ENCODE measurements at places on chromosomes 12 and 14. TPM values are rescaled to one million over a fixed set of nuclear protein-coding genes. Genes with fewer than 3 reads are reported as not detected.

- DNase-seq = no peak
- H3K4me3 ChIP-seq = no peak overlapping the region
- no peaks in the 10 kb centered on the region for H3K36me3 ChIP-seq
- H3K27me3 ChIP-seq = no peaks in the 10 kb centered on the region
- H3K4me1 ChIP-seq = peaks cover 12% of the 10 kb centered on the region
Observed at GRCh38 chr12:31742891-31743290, 14.1 kb upstream of the AMN1 start.

DNA sequence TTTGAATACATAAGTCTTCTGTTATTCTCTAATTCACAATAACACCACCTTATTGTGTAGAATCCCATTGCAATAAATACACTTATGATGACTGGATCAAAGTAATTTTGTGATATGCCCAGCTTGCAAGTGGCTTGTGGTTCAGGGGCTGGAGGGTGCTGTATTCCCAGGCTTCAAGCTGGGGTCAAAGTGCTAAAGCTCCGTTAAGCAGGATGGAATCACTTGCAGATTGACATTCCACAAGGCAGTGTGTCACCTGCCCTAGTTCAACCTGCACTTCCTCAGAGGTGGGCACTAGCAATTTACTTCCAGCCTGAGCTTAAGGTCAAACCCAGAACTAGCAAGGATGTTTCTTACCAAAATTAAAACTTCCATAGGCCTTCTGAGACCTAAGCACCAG is 166.6 kb downstream of the SSPN start:
- no peaks in the 10 kb centered on the region for H3K4me1 ChIP-seq
- no peaks in the 10 kb centered on the region for H3K36me3 ChIP-seq
- DNase-seq = no peak

- peaks cover 2% of the 10 kb centered on the region for H3K4me1 ChIP-seq
- DNase-seq = no peak
- no peaks in the 10 kb centered on the region for H3K27me3 ChIP-seq
- H3K4me3 ChIP-seq = no peak overlapping the region
Observed at GRCh38 chr14:99995700-99996356, 69.4 kb upstream of the EVL start.

GRCh38 chr12:109768901-109769670 is 55.5 kb downstream of the FAM222A start:
- peak; percentile 63 for DNase-seq
- H3K36me3 ChIP-seq = no peaks in the 10 kb centered on the region
- H3K4me1 ChIP-seq = no peaks in the 10 kb centered on the region
- no peaks in the 10 kb centered on the region for H3K27me3 ChIP-seq
- no peak overlapping the region for H3K4me3 ChIP-seq

- peaks cover 3% of the 10 kb centered on the region for H3K36me3 ChIP-seq
- peak overlapping the region; percentile 55 for H3K27ac ChIP-seq
- no peaks in the 10 kb centered on the region for H3K27me3 ChIP-seq
- H3K4me1 ChIP-seq = peaks cover 45% of the 10 kb centered on the region
- no peak for DNase-seq
- peak overlapping the region; percentile 77 for H3K4me3 ChIP-seq
Observed at GRCh38 chr12:55932551-55932910, 1.6 kb downstream of the DGKA start.

OR10G3 gene
- total RNA-seq = not detected

BDKRB1 gene
- total RNA-seq = not detected

DNA sequence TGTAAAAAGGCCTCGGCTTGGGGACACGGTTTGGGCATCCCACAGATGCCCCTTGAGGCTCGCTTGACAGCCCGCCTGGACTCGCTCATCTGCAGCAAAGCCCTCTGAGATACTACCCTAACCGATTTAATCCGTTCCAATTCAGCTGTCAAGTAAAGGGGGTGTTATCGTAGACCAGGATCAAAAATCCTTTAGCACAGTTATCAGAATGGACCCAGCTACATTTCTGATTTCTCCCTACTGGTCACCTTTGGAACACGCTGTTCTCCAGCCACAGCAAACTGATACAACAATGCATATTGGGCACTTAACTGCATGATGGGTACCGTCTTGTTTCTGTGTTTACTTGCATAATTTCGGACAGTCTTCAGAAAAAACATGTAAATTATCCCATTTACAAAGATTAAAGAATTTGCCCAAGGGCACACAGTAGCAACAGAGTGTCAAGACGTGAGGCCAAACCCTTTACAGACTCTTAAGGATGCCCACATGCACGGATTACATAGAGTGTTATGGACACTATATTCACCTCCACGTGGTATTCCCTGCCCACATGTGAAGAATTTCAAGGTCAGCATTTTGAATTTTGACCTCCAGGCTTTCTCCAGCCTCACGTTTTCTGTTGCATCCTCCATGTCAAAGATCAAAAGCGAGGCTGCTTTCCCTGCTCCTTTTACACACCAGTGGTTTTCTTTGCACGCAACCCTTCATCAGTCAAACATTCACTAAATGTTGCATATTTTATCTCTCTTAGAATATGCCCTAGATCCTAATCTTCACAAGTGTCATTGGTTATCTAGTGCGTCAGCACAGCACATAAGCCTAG is 3.2 kb upstream of the DUSP6 start:
- H3K27ac ChIP-seq = peak overlapping the region; percentile 99
- H3K36me3 ChIP-seq = peaks cover 2% of the 10 kb centered on the region
- peak overlapping the region; percentile 72 for H3K4me3 ChIP-seq

GRCh38 chr12:24705741-24706358 is 243.1 kb downstream of the BCAT1 start:
- H3K27me3 ChIP-seq = no peaks in the 10 kb centered on the region
- no peak overlapping the region for H3K27ac ChIP-seq
- DNase-seq = no peak
- H3K36me3 ChIP-seq = no peaks in the 10 kb centered on the region

SPPL3 gene
- total RNA-seq = 44.1 TPM

DNA sequence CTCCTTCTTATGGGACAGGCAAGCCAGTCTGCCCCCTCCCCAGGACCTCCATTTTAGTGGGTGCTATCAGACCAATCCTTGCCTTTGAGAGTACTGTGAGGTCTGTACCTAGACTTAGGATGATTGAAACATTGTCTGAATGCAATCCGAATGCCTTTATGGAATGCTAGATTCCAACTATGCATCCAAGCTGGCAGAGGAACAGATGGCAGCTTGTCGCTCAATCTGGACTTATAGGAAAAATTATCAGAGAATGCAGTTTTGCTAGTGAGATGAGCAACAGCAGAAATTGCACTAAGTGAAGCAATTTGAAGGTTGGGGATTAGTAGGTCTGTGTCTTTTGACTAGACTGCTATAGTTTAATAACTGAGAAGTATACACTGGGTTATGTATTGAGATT is 109.1 kb downstream of the DYRK2 start:
- DNase-seq = no peak
- H3K27me3 ChIP-seq = no peaks in the 10 kb centered on the region
- no peak overlapping the region for H3K4me3 ChIP-seq

GRCh38 chr14:24197056-24197450 is 1.8 kb upstream of the TM9SF1 start:
- no peaks in the 10 kb centered on the region for H3K27me3 ChIP-seq
- H3K4me1 ChIP-seq = peaks cover 25% of the 10 kb centered on the region
- peak overlapping the region; percentile 89 for H3K4me3 ChIP-seq
- H3K27ac ChIP-seq = no peak overlapping the region
- DNase-seq = no peak
- H3K36me3 ChIP-seq = peaks cover 20% of the 10 kb centered on the region

DNA sequence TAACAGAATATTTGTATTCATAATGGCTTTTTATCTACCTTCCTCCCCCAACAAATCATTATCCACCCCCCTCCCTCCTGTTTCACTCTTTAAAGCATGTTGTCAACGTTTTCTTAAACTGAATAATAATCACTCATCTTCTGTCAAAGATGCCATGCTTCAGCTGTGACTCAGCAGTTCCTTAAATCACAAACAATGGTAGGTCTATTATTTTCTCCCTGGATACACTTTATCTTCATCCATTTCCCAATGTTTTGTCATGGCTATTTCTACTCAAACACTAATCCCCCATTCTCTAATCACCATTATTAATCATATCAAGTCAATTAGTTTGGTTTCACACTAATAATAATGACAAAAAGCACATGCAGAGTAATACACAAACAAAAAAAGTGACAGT is 6.5 kb downstream of the CLEC12B start:
- no peaks in the 10 kb centered on the region for H3K36me3 ChIP-seq
- no peak overlapping the region for H3K27ac ChIP-seq
- no peak overlapping the region for H3K4me3 ChIP-seq
- no peaks in the 10 kb centered on the region for H3K27me3 ChIP-seq
- no peaks in the 10 kb centered on the region for H3K4me1 ChIP-seq

TAS2R9 gene
- not detected for total RNA-seq

DNA sequence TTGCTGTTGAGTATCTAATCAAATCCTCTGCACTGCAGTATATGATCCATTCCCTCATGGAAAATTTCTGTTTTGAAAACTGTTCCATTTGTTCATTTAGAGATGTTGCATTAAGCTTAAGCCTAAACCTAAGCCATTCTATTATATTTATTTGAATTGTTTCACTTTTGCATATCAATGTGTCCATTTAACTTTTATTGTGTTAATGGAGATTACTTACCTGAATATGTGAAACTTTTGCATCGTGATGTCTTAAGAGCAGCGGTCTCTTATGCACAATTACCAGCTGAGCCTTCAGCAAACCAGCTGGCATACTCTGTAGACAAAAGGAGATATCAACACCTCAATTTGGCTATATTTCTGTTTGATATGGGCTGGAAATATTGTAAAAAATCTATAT is 922.5 kb upstream of the FBXO33 start:
- H3K4me1 ChIP-seq = no peaks in the 10 kb centered on the region
- H3K36me3 ChIP-seq = no peaks in the 10 kb centered on the region
- H3K4me3 ChIP-seq = no peak overlapping the region
- H3K27me3 ChIP-seq = no peaks in the 10 kb centered on the region

DNA sequence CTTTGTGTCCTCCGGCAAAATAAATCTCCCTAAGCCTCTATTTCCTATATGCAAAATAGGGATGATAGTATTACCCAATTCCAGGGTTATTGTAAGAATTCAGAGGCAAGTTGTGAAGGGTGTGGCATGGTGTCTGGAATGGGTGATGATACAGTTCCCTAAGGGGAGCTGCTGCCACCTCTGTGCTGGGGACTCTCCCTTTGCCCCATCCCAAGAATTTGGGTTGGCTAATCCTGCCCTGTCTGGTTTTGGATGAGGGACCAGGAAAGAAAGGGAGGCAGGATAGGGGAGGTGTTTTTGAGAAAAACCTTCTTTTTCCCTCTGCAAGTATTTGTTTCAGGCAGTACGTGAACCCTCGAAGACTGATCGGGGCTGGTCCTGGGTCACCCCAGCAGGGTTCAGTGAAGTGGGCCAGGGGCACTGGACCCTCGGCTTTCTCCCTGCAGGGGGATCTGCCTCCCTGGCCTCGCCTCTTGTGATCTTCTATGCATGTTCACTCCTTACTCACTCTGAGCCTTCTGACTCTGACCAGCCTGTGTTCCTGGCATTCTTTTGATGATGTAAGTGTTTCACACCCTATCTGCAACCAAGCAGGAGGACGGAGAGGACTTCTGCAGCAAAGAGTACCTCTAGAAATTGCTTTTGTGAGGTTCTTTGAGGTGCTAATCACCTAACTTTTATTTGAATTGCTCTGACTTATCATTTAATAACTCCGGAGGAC is 60.8 kb downstream of the RASSF3 start:
- no peaks in the 10 kb centered on the region for H3K27me3 ChIP-seq
- no peaks in the 10 kb centered on the region for H3K36me3 ChIP-seq
- H3K4me1 ChIP-seq = peaks cover 93% of the 10 kb centered on the region
- H3K4me3 ChIP-seq = no peak overlapping the region
- peak overlapping the region; percentile 72 for H3K27ac ChIP-seq
- no peak for DNase-seq

PLCZ1 gene
- not detected for total RNA-seq

PMCH gene
- total RNA-seq = not detected

DNA sequence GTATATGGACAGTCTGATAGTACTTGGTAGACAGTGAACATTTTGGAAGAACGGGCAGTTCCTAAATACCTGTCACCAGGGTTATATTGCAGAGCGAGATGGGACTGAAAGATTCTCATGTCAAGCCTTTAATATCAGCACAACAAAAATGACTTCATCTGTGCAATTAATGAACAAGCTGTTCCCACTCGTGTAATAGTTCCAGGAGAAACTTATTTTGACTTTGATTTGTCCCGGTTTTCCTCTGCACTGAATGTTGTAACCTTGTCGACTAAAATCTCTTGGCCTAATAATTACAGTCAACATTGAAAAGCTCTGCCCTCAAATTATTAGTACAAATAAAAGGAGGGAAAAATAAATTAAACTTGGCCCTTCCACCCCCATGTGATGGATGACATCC is 79.5 kb downstream of the WASHC3 start:
- H3K4me3 ChIP-seq = no peak overlapping the region
- H3K4me1 ChIP-seq = no peaks in the 10 kb centered on the region
- DNase-seq = no peak

- no peaks in the 10 kb centered on the region for H3K36me3 ChIP-seq
- DNase-seq = peak; percentile 95
- H3K27me3 ChIP-seq = no peaks in the 10 kb centered on the region
- peak overlapping the region; percentile 44 for H3K4me3 ChIP-seq
Observed at GRCh38 chr12:124940393-124941169, 26.1 kb upstream of the UBC start.

DNA sequence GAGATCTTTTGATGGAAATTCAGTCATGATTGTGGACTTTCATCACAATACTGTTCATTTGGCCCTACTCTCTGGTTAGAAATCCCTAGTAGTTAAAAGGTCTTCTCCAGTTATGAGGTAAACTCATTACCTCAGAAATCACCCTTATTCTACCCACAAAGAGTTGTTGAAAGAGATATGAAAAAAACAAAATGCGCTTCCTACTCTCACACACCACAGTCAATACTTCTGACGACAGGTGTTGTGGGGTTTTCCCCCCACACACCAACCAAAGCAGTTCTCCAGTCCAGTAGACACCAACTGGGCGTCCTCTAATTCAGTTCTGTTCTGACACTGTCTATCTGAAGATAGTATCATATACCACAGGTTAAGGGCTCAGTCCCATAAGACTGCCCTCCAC is 54.9 kb downstream of the TRMT5 start:
- no peak overlapping the region for H3K4me3 ChIP-seq
- H3K36me3 ChIP-seq = no peaks in the 10 kb centered on the region
- no peaks in the 10 kb centered on the region for H3K4me1 ChIP-seq
- no peak overlapping the region for H3K27ac ChIP-seq

GRCh38 chr12:93378998-93379325 is 1.2 kb downstream of the NUDT4 start:
- H3K4me1 ChIP-seq = peaks cover 72% of the 10 kb centered on the region
- H3K4me3 ChIP-seq = peak overlapping the region; percentile 96
- peak overlapping the region; percentile 95 for H3K27ac ChIP-seq
- H3K36me3 ChIP-seq = no peaks in the 10 kb centered on the region
- DNase-seq = no peak

DNA sequence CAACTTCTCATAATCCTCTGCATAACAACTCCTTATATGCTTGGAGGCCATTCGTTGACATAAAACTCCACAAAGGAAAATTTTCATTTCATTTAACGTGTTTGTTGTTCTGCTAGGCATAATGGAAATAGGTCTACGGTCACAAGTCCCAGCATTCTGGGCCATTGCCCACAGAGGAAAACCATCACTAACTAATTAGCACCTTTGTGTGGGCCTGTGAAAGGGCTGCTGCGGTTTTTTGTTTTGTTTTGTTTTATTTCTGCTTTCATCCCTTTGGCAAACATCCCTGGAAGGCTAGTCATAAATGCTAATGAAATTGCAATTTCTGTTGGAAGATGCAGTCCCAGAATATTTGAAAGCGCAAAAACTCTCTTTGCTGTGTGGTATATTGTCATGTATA is 180.3 kb downstream of the RMST start:
- no peak overlapping the region for H3K4me3 ChIP-seq
- no peak for DNase-seq
- no peaks in the 10 kb centered on the region for H3K36me3 ChIP-seq

GRCh38 chr12:100024974-100025555 is 40.3 kb upstream of the ANKS1B start:
- H3K4me1 ChIP-seq = no peaks in the 10 kb centered on the region
- H3K27me3 ChIP-seq = no peaks in the 10 kb centered on the region
- H3K27ac ChIP-seq = no peak overlapping the region
- H3K4me3 ChIP-seq = no peak overlapping the region
- DNase-seq = no peak

TMEM30B gene
- total RNA-seq = 22.5 TPM

All from upper lobe of right lung (tissue), 1 donor.